Calu3 (cell line): ENCODE measurements at places on chromosomes 6 and 20.

DNA sequence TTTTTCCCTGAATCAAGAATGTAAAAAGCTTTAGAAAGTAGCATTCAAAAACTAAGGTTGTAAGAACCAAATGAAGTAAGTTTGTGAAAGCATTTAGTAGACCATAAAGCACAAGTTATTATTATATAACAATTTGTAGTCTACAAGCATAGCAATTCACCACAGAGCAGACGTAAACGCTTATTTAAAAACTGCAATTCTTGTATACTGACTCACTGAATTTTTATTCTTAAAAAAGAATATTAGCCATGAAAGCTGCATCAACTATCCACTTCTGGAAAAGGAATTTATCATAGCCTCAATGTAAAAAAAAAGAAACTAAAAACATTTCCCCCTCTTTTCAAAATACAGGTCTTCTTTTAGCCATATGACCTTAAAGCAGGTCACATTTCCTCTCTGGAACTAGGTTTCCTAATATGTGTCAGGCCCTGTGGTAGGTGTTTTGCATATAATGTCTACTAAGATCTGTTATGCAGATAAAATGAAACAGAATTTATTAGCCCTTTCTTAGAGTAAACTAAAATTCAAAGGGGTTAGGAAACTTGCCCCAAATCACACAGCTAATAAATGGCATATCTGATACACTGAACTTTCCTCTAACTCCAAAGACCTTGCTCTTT lies 2.1 kb downstream of the MAP3K7 start:
- no peak for DNase-seq

DNA sequence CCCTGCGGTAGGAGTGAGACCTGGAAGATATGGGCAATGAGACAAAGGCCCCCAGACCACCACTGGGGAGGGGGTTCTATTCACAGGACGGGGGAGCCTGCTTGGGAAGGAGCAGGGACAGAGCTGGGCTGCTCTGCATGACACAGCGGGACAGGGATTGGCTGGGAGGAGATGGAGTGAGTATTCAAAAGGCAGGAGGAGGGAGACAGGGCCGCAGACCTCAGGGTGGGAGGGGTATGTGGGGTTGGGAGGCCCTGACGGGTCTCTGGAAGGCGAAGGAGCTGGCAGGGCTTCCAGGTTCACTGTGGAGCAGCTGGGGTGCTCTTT lies 60.8 kb upstream of the RPS6KA2 start:
- DNase-seq: no peak

DNA sequence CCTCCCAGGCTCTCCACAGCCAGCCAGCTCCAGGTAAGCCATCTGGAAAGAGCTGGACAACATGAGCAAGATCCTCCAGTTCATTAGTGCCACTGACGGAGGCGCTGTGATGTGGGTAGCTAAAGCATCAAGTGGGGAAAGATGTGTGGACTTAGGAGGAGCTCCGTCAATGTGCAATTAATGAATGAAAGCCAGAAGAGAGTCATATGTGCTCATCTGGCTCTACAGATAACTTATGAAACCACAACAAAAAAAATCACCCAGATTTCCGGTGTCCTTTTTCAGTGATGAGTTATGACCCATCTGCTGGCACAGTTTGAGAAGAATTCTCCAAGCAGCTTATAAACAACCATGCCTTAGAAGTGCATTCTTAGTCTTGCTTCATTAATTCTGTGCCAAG lies 311.7 kb upstream of the PLCB4 start:
- DNase-seq: no peak

DNA sequence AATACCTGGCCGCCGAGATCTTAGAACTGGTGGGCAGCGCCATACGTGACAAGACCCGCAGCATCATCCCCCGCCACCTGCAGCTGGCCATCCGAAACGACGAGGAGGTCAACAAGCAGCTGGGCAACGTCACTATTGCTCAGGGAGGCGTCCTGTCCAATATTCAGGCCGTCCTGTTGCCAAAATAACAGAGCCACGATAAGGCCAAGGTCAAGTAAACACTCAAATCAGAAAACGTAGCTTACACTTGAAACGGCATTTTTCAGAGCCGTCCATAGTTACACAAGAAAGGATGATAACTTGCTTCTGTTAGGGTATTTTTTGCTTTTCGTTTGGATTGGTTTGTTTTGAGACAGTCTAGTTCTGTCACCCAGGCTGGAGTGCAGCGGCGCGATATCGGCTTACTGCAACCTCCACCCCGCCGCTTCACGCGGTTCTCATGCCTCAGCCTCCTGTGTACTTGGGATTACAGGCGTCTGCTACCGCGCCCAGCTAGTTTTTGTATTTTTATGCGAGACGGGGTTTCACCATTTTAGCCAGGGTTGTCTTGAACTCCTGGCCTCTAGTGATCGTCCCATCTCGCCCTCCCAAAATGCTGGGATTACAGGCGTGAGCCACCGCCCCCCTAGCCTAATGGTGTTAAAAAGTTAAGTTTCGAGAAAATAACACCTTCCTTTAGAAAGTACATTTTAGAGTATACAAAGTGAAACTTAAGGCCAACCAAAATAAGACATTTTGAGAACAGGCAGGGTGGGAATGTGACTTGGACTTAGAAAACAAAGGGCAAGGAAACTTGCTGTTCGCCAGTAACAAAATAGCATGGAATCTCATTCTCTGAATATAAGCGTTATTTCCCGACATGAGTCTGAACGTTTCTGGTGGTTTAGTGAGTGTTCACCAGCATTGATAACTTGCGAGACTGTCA lies 42.8 kb upstream of the HFE start:
- DNase-seq: no peak

DNA sequence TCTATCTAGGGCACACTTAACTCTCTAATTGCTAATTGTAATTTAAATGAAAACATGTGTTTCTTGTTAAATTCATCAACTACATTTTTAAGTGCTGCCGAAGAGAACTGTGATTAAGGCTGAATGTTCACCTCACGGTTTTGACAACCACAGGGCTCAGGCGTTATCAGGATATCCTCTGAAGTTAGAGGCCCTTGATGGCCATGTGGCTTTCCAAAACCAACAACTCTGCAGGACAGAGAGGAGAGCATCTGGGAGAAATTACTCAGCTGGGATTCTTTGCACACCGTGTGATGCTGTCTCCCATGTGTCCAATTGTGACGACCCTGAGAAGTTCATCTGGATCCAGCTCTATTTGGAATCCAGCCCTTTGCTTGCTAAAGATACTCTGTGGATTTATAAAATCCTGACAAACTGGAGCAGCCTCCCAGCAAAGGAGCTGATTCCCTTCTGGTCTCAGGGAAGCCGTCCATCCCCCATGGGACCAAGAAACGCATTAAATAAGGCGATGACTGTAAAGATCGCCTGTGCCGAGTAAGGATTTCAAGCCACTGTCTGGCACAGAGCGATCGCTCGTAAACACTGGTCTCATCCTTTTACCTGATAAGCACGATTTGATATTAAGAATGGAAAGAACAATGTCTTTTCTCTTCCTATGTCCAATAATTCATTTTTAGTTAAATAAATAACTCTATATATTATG lies 401.1 kb downstream of the CD83 start:
- no peak for DNase-seq

GRCh38 chr6:87803791-87804190 lies 101.8 kb upstream of the AKIRIN2 start:
- no peak for DNase-seq

DNA sequence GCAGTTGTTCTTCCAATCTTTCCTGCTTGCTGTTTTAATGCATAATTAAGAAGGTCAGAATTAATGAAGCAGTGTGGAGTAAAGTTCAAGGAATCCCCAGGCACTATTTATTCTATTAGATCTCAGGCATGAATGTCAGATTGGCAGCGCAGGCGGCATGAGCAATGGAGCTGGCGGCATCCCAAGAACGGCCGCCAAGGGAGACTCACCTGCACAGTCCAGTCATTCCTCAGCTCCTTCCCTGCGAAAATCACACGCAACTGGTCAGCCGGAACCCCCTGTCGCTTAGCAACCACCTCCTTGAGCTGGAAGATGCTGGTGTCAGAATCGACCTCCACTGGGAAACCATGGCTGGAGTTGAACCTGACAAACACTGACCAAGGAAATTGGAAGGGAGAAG lies 284.5 kb downstream of the PRKN start:
- no peak for DNase-seq
